ENCODE measurements at places on chromosomes 12 and 14.

- DNase-seq: no peak
Observed at GRCh38 chr12:88924162-88924561, 343.9 kb upstream of the KITLG start.

- no peak for DNase-seq
Observed at GRCh38 chr14:55899531-55899930, 218.7 kb upstream of the PELI2 start.

DNA sequence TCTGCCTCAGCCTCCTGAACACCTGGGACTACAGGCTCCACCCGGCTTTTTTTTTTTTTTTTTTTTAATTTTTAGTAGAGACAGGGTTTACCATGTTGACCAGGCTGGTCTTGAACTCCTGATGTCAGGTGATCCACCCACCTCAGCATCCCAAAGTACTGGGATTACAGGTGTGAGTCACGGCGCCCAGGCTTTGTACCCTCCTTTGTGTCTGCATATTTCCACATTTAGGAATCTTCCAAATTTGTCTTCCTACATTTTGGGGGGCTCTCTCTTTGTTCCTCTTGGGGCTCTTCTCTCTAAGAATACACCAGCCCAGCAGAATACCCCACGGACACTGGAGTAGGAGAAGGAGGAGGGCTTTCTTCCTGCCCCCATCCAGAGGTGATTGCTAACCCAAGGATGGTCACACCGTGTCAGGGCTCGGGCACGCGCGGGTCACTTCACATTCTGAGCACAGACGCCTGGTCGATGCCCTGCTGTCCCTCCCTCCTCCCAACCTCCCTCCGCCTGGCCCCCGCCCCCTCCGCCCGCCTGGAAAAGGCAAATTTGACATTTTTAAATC, 2.1 kb upstream of the DNAJC22 start:
- DNase-seq: no peak

- no peak for DNase-seq
Observed at GRCh38 chr12:25977047-25977446, 18.6 kb downstream of the RASSF8 start.

GRCh38 chr14:68139431-68140075, 320.0 kb downstream of the RAD51B start:
- DNase-seq: no peak

DNA sequence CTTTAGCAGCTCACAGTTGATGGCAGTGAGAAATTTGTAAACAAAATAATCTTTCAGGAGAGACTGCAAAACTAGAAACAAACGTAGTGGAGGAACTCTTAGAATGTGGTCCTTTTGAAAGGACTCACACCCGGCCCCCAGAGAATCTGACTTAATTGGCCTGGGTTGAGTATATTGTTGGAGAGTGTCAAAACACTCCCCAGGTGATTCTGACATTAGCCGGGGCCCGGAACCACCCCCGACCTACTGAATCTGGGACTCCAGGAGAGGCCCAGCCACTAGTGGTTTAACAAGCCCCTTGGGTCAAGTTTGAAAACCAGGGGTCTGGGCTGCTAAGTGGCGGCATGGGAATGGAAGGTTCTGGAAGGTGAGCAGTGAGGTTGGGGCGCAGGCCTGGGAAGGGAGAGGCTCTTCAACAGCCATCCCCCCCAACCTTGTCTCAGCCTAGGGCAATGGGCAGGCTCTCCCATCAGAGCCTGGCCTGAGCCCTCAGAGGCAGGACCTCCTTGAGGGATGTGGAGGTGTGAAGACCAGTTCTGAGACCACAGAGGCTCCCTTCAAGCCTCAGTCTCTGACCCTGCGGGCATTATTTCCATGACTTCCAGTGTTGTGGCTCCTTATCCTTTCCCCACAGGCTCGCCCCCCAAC, 1.1 kb upstream of the ELK3 start:
- DNase-seq: no peak

DNA sequence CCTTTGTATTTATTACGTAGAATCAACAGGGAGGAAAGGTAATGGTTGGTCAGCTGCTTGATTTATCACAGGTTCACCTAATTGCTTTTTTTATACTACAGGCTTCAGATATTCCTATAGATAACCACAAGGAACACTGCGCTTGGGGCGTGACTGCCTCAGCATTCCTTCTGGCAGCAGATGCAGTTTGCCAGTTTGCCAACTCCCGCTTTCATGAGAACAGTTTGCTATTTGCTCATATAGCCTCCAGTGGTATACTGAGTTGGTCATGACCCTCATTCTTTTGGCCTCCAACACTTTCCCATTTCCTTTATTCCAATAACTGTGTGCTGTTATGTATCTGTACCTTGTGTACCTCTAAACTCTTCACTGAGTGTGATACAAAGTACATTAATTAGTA, 38.6 kb upstream of the ACSM4 start:
- no peak for DNase-seq
